ENCODE measurements at places on chromosomes 2 and 18. TPM values are rescaled to one million over a fixed set of nuclear protein-coding genes. Genes with fewer than 3 reads are reported as not detected.
A peak's percentile ranks its signal among the peaks of the same experiment; 100 is the strongest.

GRCh38 chr2:55133467-55134315 is 83.4 kb upstream of the RTN4 start:
- H3K36me3 ChIP-seq, result no peaks in the 10 kb centered on the region
- no peaks in the 10 kb centered on the region for H3K27me3 ChIP-seq
- peak; percentile 60 for DNase-seq
- H3K27ac ChIP-seq, result peak overlapping the region; percentile 99

Gene RAMP1
- total RNA-seq, result 1.00 TPM

DNA sequence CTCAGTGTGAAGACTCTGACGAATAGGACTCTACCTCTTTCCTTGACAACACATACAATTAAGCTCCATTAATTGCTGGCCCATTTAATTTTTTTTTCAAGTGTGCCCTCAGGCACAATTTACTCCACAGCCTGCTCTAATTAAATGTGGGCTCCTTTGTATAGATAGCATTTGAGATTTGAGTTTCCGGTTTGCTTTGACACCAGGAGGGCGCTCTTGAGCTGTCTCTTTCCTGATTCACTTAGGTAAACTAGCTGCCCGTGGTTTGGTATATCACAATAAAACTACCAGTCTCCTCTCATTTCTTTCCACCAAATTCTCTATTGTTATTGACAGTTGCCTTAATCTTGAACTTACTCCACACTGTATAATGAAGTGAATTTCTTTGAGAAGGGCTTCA is 666.0 kb downstream of the DSC3 start:
- no peak overlapping the region for H3K4me3 ChIP-seq
- DNase-seq, result no peak
- H3K36me3 ChIP-seq, result no peaks in the 10 kb centered on the region

Gene PSD4
- 200 TPM for total RNA-seq

DNA sequence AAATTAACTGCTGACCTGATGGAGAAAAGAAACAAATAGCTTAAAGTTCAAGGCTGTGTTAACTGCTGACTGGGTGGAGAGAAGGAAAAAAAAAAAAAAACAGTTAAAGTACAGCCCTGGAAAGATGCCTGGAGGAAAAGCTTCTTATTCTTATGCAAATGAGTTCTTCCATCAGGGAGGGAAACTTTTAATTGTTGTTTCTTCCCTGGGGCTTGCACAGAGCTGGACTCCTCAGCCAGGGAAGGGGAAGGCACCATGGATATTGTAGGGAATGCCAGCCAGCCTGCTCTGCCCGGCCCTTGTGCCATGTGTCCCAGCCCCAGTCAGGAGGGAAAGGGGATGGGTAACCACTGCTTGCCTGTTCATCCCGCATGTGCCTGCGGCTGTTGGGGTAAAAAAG is 833.1 kb upstream of the CRIM1 start:
- no peak overlapping the region for H3K27ac ChIP-seq
- H3K4me1 ChIP-seq, result no peaks in the 10 kb centered on the region
- no peak overlapping the region for H3K4me3 ChIP-seq
- DNase-seq, result no peak

- H3K27ac ChIP-seq, result no peak overlapping the region
- no peaks in the 10 kb centered on the region for H3K36me3 ChIP-seq
- H3K4me3 ChIP-seq, result no peak overlapping the region
- DNase-seq, result no peak
Measured at GRCh38 chr2:140657657-140658056, 1473.2 kb downstream of the LRP1B start.

Gene ALLC
- total RNA-seq, result not detected

Measured in activated T-cell treated with anti-CD3 and anti-CD28 coated beads, Interleukin-2, amount 50 U/mL, for 72 hours (primary cell).